EL (cell line): ENCODE measurements at places on chromosomes 4 and X.

- peak; percentile 30 for DNase-seq
Measured at GRCh38 chr4:77959566-77960338, 97.1 kb downstream of the MRPL1 start.

DNA sequence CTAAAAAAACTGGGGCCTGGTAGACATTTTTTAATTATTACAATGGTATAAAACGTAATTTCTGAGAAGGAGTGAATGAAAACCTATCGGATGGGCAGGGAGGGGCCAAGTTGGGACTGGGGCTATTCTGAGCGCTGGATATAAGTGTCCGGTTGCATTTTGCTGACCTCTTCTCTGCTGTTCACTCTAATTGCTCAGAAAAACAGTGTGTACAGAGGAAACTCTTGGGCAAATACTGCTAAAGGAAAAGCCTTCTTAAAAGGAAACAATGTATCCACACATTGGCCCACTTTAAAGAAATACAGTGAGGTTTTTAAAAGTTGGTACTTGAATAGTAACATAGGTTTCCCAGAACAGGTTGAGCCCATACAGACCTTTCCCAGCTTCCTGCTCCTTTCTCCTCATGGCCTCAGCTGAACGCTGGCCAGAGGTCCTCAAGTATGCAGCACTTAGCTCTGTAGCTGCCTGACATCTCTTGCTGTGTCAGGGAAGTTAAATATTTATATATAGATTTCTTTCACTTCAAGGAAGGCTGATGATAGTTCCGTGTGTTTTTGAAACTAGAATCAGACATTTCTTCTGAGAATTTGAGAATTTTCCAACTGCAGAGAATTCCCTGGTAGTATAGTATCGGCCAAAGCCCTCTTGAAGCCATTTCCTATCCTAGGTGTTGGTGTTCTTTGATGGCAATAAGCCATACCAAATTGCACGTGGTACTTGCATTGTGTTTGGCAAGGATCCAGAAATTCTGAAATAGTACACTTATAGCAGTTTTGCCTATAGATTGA is 97.1 kb upstream of the SLC4A4 start:
- no peak for DNase-seq

DNA sequence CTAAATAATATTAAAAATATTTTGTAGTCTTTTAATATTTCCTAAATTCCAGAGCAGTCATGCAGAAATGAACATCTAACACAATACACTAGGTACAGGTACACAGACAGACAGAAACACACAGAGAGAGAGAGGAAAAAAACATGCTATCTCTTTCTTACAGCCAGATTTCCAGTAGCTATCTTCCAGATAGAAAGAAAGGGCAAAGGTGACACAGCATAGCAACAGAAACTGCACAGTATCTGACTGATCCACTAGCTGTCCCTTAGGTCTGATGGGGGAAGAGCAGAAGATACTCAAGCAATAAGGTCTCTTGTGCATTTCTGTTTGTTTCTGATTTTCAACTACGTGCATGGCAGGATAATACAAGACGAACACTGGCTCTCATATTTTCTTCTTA is 7.8 kb downstream of the FBXW7 start:
- no peak for DNase-seq

DNA sequence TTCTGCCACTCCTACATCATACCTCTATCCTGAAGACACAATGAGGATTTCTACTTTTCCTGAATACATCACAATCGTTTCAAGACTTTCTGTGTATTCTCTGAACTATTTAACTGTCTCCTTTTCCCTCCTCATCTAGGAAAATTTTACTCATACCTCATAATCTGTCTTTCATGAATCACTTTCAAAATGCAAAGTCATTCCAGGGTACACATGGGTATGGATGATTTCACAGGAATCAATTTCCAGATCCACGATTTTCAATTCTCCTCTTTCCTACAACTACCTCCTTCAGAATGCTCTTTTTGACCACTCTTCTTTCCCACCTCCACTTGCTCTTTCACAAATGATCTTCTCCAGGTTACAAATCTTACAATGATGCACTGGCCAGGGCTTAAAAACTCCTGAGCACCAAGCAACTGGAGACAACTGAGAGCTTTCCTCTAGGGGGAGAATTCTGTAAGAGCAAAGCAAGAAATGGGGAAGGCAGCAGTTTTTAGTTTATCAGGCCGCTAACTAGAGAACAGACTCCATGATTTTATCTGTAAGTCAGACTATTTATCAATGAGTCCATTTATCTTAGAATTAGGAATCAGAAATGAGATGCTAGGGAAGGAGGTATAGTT is 116.4 kb downstream of the PPP3CA start:
- no peak for DNase-seq

DNA sequence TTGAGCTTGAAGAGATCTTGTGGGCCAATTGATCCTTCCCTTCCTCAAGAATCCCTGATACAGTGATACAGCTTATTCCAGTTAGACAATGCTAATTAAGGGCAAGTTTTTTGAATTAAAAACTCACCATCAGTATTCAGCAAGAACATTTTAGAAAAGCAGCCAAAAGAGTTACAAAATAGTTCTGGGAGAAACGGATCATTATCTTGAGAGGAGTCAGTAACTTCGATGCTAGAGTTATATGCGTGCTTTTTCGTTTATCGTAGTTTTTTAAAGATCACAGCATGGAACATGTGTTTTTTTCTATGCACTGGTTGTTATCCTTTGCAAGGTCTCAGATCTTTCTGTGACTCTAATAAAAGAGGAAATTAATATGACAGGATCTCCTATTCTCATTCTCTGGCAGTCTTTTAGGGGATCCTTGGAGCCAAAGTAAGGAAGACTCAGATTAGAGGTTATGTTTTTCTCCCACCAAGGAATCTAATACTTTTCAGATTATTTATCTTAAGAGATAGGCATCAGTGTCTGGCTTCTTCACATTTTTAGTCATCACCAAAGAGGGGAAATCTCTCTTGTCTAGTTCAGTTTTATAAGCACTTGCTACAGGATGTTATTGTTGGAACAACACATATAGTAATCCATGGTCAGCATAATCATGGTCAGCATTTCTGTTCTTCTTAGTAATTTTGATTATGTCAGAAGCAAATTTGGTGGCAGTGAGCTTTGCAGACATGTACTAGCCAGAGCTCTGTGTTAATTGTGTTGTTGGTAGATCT is 109.7 kb downstream of the PDLIM5 start:
- DNase-seq = peak; percentile 81

- no peak for DNase-seq
Measured at GRCh38 chrX:45907786-45908185, 637.4 kb downstream of the ZNF674 start.

DNA sequence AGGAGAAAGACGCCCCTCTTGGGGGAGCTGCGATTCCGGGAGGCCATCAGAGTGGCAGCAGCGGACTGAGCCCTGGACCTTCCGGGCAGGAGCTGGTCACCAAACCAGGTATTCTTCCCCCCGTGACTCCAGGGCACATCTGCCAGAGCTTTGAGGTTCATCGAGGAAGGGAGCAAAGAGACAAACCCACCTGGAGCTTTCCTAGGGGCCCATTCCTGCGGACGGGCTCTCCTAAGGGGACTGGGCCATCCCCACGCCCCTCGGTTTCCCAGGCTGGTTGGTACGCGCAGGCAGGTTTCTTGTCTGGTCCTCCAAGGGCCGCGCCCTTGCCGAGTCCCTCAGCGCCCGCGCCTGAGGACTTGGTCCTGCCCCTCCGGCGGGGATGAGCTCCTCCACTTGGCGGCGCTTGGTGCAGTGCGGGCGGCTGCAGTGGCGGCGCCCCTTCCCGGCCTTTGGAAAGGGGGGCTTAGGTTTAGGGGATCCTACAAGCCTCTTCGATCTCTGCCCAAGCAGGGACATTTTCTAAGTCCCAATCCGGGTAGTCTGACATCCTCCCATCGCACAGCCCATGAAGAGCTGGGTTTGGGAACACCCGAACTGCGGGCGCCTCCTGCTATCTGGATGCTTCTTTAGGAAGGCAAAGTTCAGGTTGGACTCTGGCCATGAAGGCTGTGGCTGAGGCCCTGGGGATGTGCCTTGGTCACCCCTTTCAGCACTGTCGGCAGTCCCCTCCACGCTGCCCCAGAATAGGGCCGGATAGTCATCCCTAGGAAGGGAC is 538 bp downstream of the STBD1 start:
- DNase-seq = peak; percentile 63
